Fibroblast of skin of left quadriceps (primary cell): ENCODE measurements at places on chromosomes 5 and 9.
A peak's percentile ranks its signal among the peaks of the same experiment; 100 is the strongest.

- no peak for DNase-seq
These were observed 93.7 kb downstream of the NDFIP1 start for GRCh38 chr5:142202282-142202681.

DNA sequence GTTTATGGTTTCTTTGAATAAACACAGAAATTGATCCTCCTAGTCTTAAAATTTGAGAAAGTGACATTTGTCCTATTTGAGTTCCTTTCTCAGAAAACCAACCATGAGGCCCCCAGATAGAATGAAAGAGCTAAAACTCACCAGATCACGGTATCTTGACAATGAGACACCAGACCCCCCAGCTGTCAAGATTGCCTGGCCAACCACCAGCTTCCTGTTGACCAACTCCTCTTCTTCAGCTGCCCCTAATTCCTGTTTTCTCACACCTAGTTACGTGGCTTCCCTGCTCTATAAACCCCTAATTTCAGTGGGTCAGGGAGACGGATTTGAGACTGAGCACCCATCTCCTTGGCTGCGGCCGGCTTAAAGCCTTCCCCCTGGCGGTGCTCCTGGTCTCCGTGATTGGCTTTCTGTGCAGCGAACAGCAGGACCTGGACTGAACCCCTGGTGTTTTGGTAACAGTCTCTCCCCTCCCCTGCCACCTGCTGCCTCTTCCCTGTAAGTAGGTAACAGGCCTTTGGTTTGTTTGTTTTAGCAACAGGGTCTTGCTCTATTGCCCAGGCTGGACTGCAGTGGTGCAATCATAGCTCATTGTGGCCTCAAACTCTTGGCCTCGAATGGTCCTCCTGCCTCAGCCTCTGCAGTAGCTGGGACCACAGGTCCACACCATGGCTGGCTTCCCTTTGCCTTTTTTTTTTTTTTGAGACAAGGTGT is 4.8 kb upstream of the ENTPD2 start:
- DNase-seq, result no peak

- DNase-seq, result no peak
These were observed 356.9 kb downstream of the CSNK1G3 start for GRCh38 chr5:123868881-123869280.

- DNase-seq, result no peak
These were observed 756.8 kb upstream of the CDH6 start for GRCh38 chr5:30436691-30437090.

DNA sequence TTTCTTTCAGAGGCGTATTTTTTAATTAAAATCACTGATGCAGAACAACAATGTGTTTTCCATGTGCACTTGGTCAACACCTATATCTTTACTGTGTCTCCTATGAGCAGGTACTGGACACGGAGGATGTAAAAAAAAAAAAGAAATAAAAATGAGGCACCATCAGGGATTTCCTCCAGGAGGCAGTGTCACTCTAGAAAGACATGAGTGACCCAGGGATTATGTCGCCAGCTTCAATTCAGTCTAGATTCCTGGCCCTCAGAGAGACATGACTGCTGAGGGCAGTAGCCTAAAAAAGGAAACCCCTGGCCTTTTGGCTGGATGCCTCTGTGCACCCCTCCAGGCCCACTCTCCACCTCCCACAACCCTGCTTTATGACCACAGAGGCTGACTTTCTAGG is 18.3 kb upstream of the IL33 start:
- DNase-seq, result no peak

GRCh38 chr5:89769975-89770374 is 639.6 kb downstream of the CETN3 start:
- peak; percentile 12 for DNase-seq

DNA sequence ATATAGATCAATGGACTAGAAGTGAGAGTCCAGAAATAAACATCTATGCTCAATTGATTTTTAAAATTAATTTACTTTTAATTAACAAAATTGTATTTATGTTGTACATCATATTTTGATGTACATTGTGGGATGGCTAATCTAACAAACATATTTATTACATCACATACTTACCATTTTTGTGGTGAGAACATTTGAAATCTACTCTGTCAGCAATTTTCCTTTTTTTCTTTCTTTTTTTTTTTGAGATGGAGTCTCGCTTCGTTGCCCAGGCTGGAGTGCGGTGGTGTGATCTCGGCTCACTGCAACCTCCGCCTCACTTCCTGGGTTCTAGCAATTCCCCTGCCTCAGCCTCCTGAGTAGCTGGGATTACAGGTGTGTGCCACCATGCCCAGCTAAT is 32.4 kb upstream of the SHB start:
- DNase-seq, result no peak

GRCh38 chr5:109605207-109605730 is 84.5 kb upstream of the MAN2A1 start:
- no peak for DNase-seq

DNA sequence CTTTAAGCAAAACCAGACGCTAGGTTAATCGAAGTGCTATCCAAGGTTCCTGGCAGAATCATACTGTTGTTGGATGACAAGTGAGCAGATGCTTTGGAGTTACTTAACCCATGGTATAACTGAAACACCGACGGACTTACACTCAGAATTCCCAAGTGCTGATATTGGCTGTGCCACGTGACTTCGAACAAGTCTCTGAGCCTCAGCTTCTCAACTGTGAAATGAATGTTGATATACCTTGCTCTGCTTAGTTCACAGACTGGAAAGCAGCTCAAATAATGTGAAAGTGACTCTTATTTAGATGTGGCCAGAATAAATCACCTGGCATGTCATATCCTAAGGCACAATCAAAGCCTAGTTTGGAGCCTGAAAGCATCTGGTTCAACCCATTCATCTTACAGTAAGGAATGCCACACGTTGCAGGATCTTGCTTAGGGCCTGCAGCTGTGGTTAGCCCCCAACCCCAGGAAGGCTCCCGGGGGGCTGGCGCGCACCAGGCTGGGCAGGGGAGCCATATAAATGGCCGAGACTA is 759 bp downstream of the GEMIN5 start:
- no peak for DNase-seq

DNA sequence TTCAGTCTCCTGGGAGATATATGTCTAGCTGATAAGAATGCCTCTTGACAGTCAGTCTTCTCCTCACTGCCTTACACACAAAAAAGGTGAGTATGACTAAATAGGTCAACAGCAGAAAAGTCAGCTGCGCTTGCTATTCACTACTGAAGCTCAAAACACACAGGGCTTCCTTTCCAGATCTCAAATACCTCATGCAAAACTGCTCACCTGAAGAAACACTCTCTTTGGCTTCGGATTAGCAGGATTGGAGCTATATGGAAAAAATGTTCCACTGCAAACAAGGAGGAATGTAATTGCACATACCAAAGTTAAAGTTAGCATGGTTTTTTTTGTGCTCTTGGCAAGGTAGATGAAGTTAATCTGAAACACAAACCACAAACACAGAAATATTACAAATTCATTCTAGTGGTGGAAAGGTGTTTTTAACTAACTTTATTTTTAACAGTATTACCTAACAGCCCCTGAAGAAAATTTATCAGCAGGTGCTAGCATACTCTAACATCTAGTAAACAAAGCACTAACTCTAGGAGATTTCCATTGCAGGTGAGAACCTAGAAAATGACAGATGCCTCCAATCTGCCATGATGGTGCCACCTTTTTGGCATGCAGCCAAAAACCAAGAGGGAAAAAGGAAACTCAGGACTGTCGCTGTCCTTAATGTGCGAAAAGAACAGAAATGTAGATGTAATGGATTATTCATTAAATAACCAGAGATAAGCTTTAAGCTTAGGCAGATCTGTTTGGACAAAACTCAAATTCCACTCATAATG is 31.8 kb downstream of the ERMP1 start:
- DNase-seq, result no peak
